Gastroesophageal sphincter (tissue), 4 donors: ENCODE measurements at places on chromosomes 1 and 21.

DNA sequence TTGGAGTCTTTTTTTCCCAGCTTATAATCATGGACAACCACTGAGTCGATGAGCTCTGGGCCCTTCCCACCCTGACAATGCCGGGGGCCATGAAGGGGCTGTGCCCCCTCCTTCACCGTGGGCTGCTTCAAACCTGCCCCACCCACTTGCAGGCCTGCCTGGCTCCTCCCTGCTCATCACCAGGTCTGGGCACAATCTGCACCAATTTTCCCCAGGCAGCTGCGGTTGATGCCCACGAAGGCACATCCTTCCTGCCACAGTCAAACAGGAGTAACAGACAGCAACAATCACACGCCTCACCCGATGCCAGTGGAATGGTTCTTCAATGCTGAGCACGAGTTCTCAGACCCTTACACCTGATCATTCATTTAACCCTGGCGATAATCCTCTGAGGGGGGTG, 18.9 kb downstream of the PGLYRP3 start:
- ATAC-seq: no peak

GRCh38 chr1:235327559-235328270, at the start of gene ARID4B:
TSS of gene ARID4B (minus strand) at chr1:235328179. CDS start at chr1:235326919, 1,260 bp downstream.
- ATAC-seq: peak; percentile 22

DNA sequence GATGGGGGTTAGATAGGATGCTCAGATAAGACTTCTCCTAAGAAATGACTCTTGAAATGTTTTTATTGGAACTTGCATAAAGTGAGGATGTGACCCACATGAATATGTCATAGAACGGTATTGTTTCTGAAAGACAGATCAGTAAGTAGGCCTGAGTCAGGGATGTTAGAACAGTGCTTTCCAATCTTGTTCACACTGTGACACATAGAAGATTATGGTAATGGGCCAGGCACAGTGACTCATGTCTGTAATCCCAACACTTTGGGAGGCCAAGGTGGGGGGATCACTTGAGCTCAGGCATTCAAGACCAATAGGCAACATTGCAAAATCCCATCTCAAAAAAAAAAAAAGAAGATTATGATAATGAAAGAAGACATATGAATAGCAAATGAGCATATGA, 32.9 kb downstream of the FMO4 start:
- ATAC-seq: no peak

DNA sequence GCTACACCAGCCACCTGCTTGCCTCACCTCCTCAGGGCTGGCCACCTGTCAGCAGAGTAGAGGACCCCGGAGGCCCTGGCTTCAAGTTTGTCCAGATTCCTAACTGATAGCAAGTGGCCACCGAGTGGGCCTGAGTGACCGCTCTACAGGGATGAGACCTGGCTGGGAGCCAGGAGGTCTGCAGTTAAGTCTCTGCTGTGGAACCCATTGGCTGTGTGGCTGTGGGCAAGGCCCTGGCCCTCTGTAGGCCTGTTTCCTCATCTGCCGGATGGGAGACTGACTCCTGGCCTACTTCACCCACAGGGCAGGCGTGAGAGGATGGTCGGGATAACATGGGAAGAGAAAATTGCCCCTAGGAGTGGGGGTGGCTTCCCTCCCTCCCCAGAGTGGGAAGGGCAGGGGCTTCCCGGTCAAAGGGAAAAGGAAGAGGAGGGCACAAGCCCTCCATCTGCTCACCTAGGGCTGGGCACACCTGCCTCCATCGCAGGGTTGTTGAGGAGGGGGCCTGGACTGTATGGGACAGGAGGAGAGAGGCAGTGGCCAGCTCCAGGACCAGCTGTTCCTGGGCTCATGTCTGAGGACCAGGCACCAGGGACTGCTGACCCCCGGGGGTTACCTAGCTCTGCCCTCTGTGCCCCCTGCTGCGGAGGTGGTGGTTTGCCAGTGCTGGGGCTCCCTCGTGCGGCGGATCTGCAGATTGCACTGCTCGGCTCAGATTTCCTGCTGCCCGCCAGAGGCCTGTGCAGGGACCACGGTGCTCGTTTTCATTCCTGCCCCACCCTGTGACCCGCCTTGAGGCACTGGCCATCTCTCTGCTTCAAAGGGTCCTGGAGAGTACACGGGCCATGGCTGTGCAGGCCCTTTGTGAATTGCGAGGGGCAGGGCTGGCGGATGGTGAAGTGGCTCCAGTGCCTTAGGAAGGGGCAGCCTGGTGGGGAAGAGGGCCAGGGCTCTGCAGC, 9.1 kb upstream of the MTFR1L start:
- ATAC-seq: peak; percentile 52

GRCh38 chr1:208045463-208046260, 134.7 kb upstream of the CD34 start:
- ATAC-seq: no peak

GRCh38 chr1:64956010-64956640, 10.2 kb downstream of the JAK1 start:
- no peak for ATAC-seq

GRCh38 chr1:156487862-156488261, 12.7 kb downstream of the MEF2D start:
- no peak for ATAC-seq

DNA sequence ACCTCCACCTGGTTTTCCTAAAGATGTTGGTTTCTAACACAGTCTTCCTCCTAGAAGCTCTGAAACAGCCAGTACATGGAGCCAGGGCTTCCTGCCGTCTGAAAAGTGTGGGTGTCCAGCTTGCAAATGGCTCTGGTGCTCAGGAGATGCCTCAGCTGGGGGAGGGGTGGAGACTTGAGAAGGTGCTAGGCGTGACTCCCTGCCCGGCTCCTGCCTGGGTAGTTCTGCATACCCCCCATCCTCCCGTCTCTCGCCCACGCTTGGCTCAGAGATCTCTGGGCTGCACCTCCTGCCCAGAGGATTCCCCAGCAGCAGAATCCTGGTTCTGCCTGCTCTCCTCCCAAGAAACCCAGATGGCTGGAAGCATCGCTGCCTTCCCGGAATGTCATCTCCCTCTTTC, 16.9 kb downstream of the STUM start:
- no peak for ATAC-seq

GRCh38 chr1:151133018-151133806, 13.2 kb downstream of the SEMA6C start:
- no peak for ATAC-seq

DNA sequence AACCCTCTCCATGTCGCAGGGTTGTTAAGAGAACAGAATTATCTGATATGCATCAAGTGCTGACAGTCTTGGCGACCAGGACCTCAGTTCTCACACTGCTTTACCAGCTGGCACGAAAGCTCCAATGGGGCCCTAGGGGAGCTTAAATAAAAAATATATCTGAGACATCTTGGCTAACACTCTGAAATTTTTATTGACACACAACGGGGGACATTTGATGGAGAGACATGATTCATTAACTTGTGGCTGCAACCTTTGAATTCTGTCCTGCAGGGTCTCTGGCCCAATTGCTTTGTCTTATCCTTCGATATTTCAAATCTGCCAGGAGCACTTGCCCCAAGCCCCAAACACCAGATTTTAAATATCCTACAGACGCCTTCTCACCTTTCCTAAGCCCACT, 567.0 kb downstream of the AJAP1 start:
- no peak for ATAC-seq

GRCh38 chr1:10834770-10835412, 38.4 kb upstream of the CASZ1 start:
- no peak for ATAC-seq

DNA sequence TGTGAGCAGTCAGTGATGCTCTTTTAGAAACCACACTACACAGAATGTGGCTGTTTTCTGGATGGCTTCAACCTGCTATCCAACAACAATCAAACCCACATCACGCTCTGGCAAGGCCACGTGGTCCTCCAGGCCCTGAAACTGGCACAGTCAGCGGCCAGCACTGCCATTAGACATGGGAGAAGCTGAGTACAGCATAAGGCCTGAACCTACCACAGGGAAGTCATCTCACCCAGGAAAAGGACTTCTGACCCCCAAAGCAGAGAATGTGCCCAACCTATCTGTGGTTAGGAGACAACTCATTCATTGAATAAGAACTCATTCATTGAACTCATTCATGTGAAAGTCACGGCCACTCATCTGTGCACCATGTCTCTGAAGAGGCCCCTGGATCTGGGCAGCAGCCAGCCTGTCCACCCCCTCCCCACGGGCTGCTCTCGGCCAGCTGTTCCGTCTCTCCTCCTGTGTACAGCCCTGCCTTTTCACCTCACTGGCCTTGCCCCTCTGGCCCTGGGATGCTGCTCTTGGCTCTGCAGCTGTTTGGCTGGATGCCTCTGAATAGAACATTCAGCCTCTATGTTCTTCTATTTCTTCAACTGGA, 41.1 kb downstream of the C1orf198 start:
- ATAC-seq: no peak

DNA sequence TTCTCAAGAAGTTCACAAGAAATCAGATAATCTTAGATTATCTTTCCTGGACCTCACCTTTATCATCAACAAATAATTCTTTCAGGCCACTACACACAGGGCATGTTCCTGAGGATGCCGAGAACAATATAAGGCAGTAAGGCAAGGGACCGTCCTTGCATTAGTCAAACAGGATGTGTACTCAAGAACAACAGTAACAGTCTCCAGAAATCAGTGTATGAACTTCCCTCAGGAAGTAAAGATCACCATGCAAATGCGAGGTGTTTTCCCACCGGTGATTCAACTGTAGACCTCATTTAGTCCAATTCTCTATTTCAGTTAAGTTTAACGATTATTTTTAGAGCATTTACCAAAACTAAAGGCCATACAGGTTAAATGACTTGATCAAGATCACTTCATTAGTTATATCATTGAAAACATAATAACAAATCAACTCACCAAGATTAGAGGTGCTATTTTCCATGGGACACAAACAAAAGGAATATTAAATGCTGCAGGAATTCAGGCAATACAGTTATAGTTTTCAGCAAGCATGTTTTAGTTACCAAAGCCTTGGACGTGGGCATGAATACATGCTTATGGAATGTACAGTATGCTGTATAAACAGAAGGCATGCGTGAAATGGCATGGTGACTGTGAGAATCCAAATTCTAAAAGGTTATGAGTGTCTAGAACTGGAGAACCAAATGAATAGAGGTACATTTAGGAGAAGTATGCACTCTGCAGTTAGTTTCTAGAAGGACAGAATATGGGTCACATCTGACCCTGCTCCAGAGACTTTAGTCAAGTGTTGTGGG, 145.2 kb downstream of the TNR start:
- ATAC-seq: no peak

DNA sequence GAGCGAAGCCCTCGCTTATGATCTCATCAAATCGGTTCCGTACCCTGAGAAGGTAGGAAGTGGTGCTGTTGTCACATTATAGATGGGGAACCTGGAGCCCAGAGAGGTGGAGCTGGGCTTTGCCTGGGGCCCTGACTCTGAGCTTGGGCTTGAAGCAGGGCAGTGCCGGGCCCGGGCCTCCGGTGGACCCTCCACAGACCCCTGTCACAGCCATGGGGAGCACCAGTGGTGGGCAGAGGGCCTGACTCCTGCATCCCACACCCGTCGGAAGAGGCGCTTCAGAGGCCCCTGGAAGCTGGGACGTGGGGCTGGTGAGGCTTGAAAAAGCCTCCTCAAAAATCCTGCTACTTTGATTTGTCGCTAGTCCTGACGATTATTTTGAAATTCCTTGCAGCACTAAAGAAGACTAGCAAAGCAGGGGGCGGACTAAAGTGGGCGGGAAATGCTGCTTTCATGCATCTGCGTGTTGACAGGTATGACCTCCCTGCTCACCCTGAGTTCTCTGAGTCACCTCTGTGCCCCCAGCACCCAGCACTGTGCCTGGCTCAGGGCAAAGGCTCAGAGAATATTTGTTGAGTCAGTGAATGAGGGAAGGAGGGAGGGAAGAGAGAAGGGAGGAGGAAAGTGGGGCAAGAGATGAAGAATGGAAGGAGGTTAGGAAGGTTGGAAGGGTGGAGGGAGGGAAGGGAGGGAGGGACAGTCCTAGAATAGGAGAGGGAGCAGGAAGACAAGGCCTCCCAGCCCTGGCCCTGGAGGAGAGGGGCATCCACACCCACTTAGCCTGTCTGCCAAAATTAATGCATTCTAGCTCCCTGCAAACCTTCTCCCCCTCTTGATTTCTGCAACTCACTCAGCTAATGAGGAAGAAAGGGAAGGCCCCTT, 262.8 kb upstream of the VAMP3 start:
- no peak for ATAC-seq

DNA sequence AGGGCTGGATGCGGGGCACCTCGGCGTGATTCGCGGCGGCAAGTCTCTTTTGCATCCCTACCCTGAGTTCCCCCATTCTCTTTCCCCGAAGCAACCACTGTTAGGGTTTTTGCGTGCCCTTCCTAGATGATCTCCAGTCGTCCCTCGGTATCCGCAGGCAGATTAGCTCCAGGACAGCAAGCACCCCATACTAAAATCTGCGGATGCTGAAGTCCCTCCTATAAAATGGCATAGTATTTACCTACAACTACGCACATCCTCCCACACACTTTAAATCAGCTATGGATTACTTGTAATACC, 22.8 kb upstream of the CFAP126 start:
- no peak for ATAC-seq

- ATAC-seq: no peak
Measured at GRCh38 chr1:14615549-14616218, 17.2 kb downstream of the KAZN start.

- ATAC-seq: no peak
Measured at GRCh38 chr1:26959270-26959669, 998 bp downstream of the KDF1 start.

GRCh38 chr1:220294846-220295301, 22.6 kb upstream of the RAB3GAP2 start:
- no peak for ATAC-seq

DNA sequence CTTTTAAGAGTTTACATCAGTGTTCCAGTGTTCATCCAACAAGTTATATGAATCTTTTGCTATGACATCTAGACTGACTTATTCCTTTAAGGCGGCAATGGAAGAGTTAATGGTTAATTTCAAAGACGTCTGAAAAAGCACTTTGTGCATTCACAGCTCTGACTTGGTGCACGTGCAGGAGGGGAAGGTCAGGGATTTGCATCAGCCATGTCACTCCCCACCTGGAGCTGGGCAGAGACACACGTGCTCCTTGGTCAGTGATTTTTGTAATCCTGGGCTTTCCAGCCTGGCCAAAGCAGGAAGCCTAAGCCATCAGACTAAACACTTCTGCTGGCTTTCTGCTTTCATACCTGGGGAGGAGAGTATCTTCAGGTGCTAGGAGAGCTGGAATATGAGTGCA, 96.3 kb downstream of the ST3GAL3 start:
- ATAC-seq: no peak

- ATAC-seq: no peak
Measured at GRCh38 chr1:113999799-114000198, 20.5 kb downstream of the OLFML3 start.

DNA sequence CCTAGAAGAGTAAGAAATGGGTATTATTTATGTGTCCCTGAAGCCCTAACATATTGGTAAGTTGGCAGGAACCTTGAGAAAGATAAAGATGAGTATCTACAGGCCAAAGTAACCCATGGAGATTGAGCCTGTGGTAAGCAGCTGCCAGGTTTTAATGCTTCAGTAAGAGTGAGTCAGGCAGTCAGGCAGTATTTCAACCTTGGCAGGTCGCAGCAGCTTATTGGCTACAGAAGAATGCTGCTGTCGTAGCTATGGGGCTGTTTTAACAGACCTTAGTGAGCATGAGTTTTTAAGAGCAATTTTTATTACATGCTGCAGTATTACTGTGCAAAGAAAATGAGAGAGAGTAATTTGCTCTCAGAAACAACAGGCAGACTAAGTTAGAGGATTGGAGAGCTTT, 10.3 kb upstream of the SLC30A10 start:
- ATAC-seq: no peak
